ENCODE measurements at places on chromosomes 7 and 10.

DNA sequence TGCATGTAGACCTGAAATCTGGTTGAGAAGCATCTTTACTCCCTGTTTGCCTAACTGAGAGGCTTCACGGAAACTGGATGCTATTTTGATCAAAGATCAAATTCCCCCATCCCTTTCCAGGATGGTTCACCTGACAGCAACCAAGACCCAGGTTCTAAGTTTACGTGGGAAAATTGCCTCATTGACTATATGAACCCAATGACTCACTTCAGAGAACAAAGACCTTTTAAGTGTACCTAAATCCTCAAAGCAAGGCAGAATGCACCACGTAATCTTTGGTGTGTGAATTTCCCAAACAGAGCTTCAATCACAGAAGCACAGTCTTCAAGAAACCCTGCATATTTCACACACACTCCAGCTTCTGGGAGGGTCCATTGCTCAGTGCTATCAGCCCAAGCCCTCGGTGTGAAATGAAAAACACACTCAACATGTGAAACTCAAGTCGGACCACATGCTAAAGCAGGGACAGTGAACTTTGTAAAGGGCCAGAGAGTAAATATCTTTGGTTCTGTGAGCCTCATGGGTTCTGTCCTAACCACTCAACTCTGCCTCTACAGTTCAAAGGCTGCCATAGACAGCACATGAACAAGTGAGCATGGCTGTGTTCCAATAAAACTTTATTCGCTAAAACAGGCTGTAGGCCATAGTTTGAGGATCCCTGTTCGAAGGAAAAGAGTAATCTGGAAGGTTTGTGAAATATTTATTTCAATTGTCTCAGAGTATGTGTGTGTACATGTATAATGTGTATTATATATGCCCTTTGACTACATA lies 275.6 kb upstream of the FOXK1 start:
- no peak for DNase-seq

DNA sequence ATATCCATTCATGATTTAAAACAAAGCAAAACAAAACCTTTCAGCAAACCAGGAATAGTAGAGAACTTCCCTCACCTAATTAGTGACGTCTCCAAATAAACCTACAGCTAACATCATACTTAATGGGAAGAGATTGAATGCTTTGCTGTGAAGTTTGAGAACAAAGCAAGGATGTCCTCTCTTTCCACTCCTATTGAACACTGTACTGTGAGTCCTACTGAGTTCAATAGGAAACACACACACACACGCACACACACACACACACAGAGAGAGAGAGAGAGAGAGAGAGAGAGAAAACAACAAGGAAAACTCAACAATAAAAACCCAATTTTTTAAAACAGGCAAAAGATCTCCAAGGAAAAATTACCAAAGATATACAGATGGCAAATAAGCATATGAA lies 32.3 kb downstream of the PODXL start:
- no peak for DNase-seq

GRCh38 chr10:49176310-49177268 lies 11.6 kb downstream of the TMEM273 start:
- no peak for DNase-seq

DNA sequence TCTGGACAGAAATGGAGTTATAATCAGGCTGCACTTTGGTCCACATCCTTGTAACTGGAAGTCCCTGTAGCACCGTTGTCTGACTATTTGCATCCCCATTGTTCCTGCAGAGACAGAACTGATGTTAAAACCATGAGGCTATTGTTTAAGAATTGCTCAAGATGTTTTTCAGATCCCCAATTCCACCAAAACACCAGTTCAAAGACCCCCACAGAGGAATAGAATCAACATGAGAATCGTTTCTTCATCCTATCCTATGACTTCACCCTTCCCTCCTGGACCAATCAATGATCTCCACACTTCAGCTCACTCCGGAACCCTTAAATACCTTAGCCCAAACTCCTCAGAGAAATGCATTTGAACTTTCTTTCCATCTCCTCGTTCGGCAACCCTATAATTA lies 57.1 kb upstream of the GRID1 start:
- DNase-seq: no peak

- no peak for DNase-seq
Measured at GRCh38 chr10:124357561-124357885, 61.2 kb downstream of the OAT start.

DNA sequence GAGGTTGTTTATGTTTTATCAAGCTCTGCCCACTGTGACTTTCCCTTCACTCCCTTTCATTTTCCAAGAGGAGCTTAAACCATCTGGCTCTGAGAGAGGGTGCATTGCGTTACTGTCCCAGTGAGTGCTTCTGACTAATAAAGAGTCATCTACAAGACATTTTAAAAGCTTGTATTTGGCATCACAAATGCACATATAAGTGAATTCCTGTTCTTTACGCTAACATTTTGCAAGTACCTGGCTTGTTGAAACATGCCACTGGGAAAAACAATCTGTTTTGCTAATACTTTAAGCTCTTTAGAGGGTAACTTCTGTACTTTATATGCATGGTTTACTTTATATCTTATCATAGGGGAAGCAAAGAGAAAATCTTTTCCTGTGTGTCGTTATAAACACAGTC lies 534.6 kb upstream of the POM121L12 start:
- no peak for DNase-seq

GRCh38 chr10:114357515-114357996 lies 46.7 kb downstream of the AFAP1L2 start:
- no peak for DNase-seq

GRCh38 chr10:117391436-117392205 lies 16.4 kb upstream of the PDZD8 start:
- DNase-seq: no peak

- no peak for DNase-seq
Measured at GRCh38 chr7:15113752-15114151, 211.2 kb upstream of the DGKB start.

DNA sequence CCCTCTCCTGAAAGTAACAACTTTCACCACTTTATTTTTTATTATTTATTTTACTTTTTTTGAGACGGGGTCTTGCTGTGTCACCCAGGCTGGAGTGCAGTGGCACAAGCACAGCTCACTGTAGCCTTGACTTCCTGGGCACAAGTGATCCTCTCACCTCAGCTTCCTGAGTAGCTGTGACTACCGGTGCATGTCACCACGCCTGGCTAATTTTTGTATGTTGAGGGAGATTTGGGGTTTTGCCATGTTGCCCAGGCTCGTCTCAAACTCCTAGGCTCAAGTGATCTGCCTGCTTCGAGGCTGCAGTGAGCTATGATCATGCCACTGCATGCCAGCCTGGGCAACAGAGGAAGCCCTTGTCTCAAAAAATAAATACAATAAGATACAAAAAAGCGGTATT lies 14.9 kb upstream of the SLIT1 start:
- DNase-seq: no peak

- DNase-seq: no peak
Measured at GRCh38 chr10:3455385-3456334, 283.1 kb upstream of the PITRM1 start.

DNA sequence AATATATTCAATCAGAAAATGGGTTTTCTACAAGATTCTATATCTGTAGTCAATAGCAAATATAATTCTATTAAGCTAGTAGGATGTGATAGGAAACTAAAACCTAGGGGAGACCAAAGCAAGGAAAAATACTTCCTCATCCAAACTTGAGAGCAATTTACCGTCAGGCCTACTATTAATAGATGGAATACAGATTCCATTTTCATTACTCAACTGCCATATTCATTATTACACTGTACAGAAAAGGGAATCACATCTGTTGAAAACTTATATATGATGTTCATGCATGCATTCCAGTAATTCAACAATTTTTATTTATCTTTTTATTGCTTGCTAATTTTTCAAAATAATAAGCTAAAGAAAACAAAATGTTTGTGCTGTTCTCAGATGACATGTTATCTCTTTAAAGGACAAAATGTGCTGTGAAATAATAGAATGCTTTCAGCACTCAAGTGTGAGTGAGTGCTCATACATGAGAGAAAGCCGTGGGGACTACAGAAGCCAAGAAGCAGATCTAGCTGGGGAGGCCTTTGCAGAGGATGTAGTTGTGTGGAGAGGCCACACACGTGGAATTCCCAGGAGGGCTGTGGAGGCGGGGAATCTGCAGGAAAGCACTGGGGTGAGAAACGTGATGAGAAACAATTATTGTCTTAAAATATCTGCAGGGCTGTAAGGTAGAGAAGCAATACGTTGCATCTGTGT lies 110.0 kb downstream of the EGFR start:
- peak; percentile 15 for DNase-seq

GRCh38 chr10:43448742-43449141 lies 11.8 kb downstream of the ZNF487 start:
- DNase-seq: no peak

GRCh38 chr7:102983602-102984001 lies 70.8 kb downstream of the LRRC17 start:
- no peak for DNase-seq

DNA sequence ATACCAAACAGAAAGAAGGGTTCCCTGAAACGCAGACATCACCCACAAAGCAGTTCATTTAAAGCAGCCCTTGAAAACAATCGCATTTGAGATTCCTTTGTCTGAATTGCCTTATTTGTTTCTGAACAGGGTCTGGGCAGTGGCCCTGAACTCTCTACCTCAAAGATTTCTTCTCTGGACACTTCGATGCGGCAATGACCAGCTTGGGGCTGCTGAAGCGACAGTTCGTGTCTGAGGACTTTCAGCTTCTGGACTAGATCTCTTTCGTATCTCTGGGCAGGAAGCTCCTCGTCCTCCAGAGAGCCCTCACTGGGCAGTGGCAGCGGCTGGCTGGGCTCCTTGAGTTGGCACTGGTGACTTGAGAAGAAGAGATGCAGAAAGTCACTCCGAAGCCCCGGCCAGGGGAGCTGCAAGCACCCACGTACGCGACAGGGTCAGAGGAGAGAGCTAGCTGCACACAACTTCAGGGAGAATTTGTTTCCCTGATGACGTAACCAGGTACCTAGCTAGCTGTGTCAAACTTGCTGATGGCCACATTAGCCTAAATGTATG lies 96.3 kb downstream of the SMURF1 start:
- no peak for DNase-seq

DNA sequence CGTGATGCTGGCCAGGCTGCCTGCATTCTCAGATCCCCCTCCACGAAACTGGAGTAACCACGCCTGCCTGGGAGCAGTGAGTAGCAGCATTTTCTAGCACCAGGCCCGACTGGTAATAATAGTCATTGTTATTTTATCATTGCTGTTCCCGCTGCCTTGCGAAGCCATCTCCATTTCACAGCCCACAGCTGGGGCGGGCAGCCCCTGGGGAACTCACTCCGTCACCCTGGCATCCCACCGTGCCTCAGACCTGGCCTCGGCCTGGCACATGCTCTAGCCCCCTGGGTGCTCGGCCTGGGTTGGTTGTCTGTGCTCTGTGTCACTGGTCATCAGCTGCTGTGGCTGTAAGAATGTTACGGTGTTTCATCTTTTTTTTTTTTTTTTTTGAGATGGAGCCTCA lies 57.7 kb upstream of the SH2B2 start:
- DNase-seq: no peak

DNA sequence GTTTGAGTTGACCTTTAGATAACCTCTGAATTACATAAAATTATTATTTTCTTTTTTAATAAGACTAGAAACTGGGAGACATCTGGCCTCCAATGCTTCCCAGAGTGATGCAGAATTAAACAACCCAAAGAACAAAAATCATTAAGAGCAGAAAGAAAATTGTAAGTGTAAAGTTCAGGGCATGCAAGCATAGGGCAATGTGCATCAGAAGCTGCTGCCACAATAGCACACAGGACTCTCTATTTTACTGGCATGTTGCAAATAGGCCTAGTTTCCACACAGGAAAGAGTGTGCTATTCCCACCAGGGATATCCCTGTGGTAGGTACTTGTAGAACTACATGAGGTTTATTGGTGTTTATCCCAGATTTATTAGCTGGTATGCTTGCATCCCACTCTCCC lies 20.5 kb upstream of the STEAP2 start:
- DNase-seq: no peak

DNA sequence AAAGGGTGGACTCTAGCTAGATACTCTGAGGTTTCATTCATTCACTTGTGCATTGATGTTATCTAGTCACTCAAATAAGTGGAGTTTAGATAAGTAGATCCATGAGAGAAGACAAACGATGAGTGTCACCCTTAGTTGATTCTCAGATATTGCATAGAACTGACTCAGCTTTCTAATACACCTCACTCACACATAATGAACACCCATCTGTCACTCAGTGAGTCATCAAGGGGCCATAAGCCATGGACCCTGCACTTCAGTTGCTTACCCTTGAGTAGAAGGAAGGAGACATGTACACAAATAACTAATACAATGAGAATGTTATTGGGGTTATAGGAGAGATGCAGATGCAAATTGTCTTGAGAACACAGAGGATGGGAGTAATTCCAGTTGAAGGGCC lies 163.8 kb downstream of the SORCS3 start:
- no peak for DNase-seq

- DNase-seq: no peak
Measured at GRCh38 chr7:159027056-159027788, 117.4 kb downstream of the VIPR2 start.

DNA sequence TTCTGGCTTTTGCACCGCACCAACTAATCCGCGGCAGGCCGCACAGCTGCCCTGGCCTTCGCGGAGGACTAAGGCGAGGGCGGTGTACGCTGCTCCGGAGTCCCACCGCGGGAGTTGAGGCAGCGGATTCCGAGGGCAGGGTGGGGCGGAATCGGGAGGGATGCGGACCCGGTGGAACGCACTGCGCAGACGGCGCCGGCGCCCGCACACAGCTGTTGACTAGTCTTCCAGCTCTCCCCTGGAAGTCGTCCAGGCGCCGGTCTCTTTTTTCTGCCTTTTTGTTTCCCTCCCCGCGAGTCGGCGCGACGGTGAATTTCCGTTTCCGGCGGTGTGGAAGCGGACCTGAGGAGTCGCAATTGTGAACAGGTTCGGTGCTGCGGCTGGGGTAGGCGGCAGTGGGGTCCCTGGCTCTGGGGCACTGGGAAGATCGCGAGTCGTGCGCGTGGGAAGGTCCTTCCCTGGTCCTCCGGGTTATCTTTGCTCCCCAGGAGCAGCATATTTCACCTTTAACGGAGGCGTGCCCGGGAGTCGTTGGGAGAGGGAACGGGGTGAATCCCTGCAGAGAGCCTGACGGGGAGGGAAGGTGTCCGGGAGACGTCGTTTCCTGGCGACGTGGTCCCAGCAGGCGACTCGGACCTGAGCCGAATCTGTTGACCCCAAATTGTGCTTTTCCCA lies at the start of gene ASAH2B:
TSS of gene ASAH2B (plus strand) at position 319 of the 675 bp plus-strand sequence. CDS start 5,195 bp downstream, outside the sequence.
- peak; percentile 66 for DNase-seq

DNA sequence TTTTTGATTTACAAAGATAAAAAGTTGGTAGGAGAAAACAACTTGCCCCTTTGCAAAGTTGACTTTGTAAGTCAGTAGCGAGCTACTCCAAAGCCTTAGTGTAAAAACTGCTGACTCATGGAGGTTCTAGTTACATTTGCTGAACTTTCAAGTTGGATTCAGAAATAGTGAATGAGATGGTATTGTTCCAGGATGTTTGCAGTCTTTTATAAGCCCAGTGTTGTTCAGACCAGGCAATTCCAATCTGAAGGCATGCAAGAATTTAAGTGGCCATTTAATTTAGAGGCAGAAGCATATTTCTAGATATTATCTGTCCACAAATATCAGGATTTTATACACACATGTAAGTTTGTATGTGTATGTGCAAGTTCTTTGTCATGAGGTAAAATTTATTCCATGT lies 21.6 kb downstream of the TES start:
- no peak for DNase-seq

GRCh38 chr7:51224811-51225595 lies 91.6 kb downstream of the COBL start:
- DNase-seq: peak; percentile 26

Measured in HEK293T (cell line).